ENCODE measurements at places on chromosomes 4 and X.

DNA sequence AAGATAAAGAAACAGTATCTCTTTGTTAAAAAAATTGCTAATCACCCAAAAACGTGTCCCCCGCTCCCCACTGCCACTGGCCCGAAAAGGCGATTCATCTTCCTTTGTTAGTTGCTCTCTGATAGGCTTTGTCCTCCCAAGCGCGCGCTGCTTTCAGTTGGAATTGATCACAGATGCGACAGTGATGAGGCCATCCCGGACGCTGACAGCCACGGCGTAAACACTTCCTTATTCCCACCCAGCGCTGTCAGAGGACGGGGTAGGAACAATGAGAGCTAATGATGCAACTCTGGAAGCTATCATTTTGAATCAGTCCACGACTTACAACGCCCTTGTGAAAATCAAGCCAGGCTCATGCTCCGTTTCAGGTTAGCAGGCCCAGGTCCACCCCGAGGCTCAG is 21.4 kb downstream of the SOD3 start:
- DNase-seq: no peak

DNA sequence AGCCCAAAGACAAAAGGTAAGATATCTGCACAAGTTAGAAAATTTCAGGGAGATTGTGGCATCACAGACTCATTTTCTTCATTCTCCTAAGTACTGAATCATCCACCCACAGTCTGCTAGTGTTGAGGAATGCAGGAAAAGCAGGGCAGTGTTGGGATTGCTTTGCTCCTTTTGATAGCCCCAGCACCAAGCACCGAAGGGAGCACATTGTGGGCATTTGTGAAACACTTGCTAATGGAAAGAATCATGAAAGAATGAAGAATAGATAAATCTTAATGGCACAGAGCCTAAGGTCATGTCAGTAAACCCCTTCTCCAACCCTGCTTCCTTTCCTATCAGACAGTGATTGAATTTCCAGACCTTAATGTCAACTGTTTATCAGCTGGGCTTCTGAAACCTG is 103.1 kb upstream of the GPRIN3 start:
- no peak for DNase-seq

DNA sequence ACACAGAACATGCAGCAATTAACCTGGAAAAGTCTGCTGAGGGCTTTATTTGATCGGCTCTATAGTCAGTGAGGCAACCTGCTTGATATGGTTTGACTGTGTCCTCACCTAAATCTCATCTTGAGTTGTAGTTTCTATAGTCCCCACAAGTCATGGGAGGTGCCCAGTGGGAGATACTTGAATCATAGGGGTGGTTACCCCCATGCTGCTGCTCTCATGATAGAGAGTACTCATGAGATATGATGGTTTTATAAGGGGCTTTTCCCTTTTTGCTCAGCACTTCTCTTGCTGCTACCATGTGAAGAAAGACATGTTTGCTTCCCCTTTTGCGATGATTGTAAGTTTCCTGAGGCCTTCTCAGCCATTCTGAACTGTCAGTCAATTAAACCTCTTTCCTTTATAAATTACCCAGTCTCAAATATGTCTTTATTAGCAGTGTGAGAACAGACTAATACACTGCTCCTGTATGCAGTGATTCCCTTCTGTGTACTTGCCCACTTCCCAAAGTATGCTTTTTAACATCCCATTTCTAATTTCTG is 78.2 kb downstream of the NPFFR2 start:
- no peak for DNase-seq

GRCh38 chrX:103644125-103644524 is 15.3 kb downstream of the TCEAL1 start:
- no peak for DNase-seq

DNA sequence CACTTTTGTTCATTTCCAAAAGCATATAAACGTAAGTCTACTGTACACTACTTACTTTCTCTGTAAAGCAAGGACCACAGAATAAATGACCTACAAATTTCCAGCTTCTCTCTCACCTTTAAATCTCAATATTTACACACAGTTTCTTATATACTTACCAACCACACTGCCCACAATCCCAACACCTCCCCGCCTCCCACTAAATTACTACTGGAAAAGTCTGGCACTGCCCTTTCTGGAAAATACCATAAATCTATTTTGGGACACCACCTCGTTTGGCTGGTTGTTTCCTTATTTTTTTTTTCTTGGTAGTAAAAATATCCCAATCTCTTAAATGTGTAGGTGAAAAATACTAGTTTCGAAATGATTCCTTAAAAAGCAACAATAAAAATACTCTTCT is 19.6 kb downstream of the FAT1 start:
- DNase-seq: no peak

DNA sequence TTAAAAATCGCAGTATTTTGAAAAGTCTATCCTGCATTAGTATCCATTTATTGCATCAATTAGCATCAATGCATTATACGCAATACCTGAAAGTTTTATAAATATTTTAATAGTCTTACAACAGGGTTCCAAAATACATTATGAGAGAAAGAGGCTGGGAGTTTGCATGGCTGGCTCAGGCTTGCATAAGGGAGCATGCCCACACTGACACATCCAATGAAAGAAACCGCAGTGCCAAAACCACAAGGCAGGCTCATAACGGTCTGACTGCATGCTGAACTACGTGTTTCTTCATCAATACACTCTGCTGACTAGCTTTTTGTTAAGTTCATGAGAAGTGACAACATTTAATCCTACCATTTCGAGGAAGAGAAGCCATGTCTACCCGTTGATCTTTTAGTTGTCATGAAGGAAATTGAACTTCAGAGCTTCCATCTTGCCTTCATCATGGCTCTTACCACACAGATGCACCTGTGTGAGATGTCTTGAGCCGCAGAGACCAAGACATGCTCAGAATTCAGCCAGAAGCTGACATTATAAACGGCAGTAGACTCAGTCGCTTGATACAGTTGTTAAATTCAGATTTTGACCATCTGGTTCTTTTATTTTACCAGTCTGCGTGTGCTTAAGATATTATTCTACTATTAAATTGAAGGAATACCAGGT is 168.8 kb upstream of the FRG1 start:
- no peak for DNase-seq

DNA sequence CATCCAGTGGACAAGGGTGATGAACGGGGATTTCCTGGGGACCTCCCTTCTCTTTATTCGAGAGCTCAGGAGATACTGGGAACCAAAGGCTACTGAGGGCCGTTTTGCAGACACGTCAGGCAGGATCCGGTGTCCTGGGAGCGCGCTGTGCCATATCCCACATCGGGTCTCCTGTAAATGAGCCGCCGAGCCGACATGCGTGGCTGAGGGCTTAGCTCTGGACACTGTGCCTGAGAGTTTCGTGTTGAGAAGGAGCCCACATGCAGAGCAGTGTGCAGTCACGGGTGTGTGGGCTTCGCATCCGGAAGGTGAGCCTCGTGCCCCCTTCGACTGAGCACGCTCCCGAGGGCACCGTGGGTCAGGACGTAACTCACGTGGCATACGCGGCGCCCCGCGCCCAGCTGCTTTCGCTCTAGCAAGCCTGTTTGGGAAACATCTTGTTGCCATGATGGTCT is 28.5 kb upstream of the HGFAC start:
- DNase-seq: no peak

Measured in activated CD4-positive, alpha-beta T cell treated with anti-CD3 and anti-CD28 coated beads for 4 hours (primary cell).